ENCODE measurements at places on chromosomes 4 and X. TPM values are rescaled to one million over a fixed set of nuclear protein-coding genes. Genes with fewer than 3 reads are reported as not detected.

The SSX1 gene
- not detected for total RNA-seq

The DMD gene
- total RNA-seq, result 5.5 TPM

The SLC16A2 gene
- total RNA-seq, result 32.4 TPM

The SSX2 gene
- not detected for total RNA-seq

The RADX gene
- 3.1 TPM for total RNA-seq

The PAGE1 gene
- not detected for total RNA-seq

The GPM6B gene
- 18.8 TPM for total RNA-seq

The HMGN5 gene
- 5.1 TPM for total RNA-seq

The ITIH6 gene
- 0.13 TPM for total RNA-seq

The PASD1 gene
- not detected for total RNA-seq

The TRIM60 gene
- total RNA-seq, result not detected

The LRIT3 gene
- total RNA-seq, result 0.95 TPM

The FOXO4 gene
- 16.4 TPM for total RNA-seq

The ARSJ gene
- 11.2 TPM for total RNA-seq

The STATH gene
- not detected for total RNA-seq

The GALNTL6 gene
- 0.10 TPM for total RNA-seq

The PTPN13 gene
- total RNA-seq, result 5.6 TPM

The VEGFC gene
- total RNA-seq, result 0.92 TPM

The GLRA2 gene
- total RNA-seq, result not detected

All from endothelial cell (in vitro differentiated cells).